ENCODE measurements at places on chromosomes 2 and 18.

DNA sequence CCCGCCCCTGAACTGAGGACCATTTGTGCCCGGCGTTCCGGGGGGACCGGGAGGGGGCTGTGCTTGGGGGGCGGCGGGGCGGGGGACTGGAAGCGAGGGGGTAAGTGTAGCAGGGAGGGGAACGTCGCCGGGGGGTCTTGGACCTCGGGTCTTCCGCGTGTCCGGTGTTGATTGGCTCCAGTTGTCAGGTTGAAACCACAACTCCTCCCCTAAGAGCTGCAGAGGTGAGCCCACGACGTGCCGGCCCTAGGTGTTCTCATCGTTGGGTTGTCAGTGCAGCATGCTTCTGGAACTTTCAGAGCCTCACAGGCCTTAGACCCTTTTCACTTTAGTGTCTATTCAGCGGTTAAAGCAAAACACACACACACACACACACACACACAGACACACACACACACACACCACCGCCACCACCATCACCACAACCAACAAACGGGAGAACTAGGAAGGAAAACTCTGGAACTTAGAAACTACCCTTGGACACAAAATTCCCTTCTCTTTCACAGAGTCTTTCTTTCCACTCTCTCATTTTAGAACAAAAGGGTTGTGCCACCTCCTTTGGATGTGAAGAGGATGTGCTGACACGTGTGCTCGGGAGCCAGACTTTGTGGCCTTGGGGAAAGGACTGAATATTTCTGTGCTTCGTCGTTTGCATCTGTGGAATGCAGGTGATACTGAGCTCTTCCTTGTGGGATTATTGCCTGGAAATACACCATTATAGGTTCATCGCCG, 6.7 kb upstream of the DLX2 start:
- no peak for DNase-seq

DNA sequence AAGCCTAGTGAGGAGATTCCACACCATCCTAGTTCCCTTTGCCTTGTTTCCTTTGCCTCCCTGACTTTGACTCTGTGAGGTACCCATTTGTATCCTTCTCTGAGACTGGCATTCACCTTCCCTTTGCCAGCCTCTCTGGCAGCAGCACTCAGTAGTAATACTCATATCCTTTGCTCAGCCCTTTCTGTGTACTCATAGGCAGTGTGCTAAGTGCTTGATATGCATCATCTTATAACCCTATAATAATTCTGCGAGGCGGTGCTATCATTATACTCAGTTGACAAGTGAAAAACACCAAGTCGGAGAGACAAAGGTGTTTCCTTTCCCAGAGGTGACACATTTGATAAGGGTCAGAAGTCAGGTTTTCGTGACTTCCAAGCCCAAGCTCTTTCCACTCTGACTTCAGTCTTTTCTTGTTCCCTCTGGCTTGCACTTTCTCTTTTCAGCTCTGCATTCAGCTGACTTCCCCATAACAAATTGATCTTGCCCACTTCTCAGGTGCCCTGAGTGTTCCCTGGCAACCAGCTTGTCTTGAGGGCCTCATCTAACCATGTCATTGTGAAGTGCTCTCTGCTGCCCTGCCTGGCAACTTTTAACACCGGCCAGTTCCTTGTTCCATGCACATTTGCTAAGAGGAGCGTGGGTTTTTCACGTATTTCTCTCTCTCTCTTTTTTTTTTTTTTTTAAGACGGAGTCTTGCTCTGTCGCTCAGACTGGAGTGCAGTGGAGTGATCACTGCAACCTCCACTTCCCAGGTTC, 94.5 kb upstream of the UPP2 start:
- no peak for DNase-seq

DNA sequence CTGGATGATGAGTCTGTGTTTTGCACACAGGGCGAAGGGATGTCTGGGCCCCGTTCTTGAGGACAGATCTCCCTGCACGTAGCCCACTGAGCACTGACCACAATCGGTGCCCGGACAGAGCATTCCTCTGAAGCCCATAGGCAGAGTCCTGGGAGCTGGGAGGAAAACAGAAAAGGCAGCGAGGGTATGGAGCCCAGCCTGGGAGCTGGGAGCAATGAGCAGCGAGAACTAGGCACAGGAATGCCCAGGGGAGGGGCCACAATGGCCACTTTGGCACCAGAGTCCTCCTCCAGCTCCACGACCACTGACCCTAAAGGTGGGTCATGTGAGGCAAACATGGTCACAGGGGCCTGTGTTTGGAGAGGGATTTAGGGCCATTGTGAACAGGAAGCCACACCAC, 333.9 kb downstream of the EIPR1 start:
- DNase-seq = no peak

DNA sequence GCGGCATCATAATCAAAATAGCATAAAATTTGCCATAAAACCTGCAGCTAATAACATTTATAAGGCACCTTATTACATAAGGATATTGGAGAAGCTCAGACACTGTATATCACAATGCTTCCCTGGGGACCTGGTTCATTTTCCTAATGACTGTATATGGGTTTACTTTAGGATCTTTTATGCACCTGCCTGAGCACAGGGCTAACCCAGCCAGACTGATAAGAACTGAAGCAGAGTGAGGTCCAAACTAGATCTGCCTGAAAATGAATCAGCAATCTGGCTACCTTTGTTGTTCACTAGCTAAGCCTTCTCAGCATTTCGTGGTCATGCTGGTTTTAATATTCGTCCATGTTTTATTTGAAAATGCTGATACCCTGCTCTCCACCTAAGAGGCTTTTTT, 1922.3 kb upstream of the CELF4 start:
- DNase-seq = no peak
